ENCODE measurements at places on chromosomes 11 and 22. TPM values are rescaled to one million over a fixed set of nuclear protein-coding genes. Genes with fewer than 3 reads are reported as not detected.

GRCh38 chr11:45816614-45817013 lies 11.7 kb downstream of the SLC35C1 start:
- DNase-seq = no peak

GRCh38 chr11:107688322-107688918 lies 23.4 kb downstream of the SLN start:
- no peak for DNase-seq

DNA sequence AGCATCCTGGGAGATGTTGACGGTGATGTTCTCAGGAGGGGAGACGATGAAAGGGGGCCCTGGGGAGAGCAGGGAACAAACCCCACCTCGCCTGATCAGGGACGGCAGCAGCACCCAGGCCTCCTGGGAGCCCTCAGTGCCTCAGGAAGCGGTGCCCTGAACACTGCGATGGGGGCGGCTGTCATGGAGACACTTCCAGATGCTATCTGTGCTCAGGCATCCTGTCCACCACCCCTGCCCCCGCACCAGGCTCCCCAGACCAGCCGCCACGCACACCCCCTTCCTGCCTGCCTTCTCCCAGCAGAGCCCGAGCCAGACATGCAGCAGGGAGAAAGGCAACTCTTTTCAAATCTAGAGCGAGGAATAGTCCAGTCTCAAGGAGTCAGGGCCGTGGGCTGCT lies 20.6 kb downstream of the IGSF9B start:
- DNase-seq = no peak

DNA sequence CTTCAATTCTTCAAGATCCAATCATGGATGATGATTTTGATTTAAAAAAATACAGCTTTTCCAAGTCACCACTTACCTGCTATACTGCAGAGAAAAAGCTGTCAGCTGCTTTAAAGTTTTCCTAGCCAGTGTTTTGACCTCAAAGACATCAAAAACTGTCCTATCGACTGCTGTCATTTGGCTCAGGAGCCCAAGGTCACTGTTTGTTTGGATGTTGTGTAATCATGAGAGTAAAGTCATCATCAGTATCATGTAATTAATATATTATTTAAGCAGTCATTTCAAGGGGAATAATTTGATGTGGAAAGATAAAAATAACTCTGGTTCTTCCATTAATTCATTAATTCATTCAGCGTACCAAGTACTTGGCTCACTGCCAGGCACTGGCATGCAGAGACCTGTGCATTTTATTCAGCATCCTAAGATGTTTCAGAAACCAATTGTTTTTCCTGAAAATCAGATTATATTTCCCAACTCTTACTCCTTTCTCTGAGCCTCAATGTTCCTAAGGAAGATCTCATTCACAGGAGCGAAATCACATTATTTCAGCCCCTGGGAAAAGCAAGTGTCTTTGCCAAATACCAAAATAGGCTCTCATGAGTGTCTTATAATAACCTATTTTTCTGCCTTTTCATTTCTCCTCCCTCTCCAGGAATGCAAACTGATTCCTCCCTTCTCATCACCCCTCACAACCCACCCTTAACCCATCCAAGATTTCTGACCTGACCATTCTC lies 59.9 kb downstream of the SLC1A2 start:
- no peak for DNase-seq

Gene PGA3
- not detected for total RNA-seq

GRCh38 chr11:86990515-86990914 lies 35.3 kb upstream of the FZD4 start:
- DNase-seq = no peak

Gene MRGPRX4
- not detected for total RNA-seq

- no peak for DNase-seq
These were observed 288.4 kb upstream of the PITPNB start for GRCh38 chr22:28207281-28208030.

All from colonic mucosa (tissue), 4 donors.